Kasumi-1 (cell line): ENCODE measurements at places on chromosomes 6 and 20.

GRCh38 chr6:37056439-37057127 is 51.1 kb downstream of the FGD2 start:
- DNase-seq: no peak

GRCh38 chr6:118408863-118409262 is 139.2 kb upstream of the PLN start:
- DNase-seq: no peak

DNA sequence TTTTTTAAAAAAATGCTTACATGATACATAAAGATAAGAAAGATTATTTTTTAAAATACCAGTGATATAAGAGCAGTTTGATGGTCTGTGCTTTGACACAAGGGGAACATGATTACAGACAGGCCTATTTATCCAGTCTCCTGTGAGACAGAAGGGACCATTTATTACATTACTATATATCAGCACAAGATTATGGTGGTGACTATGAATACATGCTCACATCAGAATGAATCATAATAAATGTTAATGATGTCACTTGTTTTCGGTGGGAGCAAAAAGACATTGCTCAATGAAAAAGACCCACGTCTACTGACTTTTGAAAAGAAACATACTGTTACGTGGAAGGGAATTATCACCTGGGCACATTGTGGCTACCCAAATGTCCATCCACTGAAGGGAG is 455.1 kb downstream of the CDC5L start:
- DNase-seq: no peak

DNA sequence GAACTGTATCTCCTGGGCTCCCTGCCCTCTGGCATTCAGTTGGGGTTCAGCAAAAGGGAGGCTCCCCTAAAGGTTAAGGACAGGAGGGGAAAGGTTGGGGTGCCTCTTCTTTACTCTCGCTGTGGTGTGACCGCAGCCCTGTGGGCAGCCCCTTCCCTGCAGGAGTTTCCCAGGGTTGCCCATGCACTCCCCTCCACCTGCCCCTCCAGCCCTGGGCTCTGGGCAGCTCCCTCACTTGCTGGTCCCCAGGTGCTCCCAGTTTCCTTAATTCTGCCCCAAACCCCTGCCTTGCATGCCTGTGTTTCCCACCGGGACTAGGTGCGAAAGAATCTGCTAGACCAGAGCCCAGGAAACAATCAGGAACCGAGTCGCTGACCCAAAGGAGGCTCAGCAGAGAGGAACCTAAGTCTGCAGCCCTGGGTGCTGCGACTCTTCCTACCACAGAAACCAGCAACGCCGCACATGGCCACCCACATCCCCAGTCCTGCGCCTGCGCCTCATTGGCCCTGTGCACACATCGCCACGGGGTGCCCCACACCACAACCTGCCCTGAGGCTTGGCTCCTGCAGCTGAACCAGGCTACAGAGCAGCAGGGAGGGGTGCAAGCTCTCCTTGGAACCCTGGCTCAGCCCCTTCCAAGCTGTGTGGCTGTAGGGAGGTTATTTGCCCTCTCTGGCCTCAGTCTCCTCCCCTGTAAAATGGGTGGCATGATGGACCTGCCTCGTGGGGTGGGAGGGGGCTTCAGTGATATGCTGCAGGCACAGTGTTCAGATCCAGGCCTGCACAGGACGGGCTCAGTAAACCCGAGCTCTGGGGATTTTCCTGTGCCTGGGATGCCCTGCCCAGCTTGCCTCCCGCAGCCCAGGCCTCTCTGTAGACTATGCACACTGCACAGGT is 487.6 kb downstream of the PREX1 start:
- DNase-seq: no peak

DNA sequence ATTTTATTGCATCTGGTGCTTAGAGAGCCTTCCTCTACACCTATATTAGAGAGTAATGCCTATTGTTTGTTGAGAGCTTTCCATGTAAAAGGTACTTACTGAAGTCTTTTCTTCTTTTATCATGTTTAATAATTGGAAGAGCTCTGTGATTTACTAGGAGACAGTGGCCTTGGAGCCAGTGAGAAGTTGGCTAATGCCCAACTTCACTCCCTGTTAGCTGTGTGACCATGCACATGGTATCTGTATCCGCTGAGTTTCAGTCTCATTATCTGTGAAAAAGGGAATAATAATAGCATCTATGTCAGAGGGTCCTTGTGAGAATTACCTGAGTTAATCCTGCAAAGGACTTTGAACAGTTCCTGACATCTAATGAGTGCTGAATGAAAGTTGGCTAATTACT is 105.0 kb downstream of the CD109 start:
- DNase-seq: no peak

- DNase-seq: no peak
These were observed 136.1 kb upstream of the THEMIS start for GRCh38 chr6:128036808-128037570.

DNA sequence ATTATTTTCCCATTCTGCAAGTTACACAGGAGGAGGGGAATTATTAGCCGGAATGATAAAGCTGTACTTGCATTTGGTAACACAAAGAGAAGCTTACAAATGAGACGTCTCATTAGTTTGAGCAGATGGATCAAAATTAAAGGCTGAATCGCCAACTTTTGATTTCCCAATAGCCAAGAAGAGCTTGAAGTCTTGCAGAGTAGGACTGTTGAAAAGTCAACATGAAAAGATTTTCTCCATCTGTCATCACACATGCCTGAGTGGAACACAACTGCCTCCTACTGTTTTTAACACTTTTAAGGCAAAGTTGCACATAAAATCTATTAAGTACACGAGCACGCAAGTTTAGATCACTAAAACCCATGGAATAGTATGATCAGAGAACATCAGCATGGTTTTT is 176.2 kb downstream of the ASCC3 start:
- no peak for DNase-seq

DNA sequence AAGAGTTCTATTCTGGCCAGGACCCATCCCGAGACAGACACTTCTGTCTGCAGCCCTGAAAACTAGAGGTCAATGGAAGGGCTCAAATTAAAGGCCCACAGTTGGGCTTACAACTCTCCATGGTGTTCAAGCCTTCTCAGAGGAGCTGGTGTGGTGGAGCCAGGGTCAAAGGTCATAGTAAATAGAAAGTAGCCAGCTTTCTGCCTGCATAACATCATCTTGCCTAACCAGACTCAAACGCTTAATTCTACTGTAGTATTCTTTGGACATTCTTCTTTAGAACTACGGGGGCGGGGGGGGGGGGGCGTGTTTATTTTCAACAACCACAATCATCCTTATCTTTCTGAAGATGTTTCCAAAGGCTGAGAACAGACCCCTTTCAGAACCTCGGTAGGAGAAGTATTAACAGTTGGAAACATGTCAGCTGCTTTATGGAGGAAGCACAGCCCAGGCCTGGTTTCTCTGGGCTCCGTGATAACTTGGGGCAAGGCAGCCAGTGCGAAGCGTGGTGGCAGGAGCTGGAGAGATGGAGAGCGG is 1.5 kb upstream of the RREB1 start:
- DNase-seq: no peak

DNA sequence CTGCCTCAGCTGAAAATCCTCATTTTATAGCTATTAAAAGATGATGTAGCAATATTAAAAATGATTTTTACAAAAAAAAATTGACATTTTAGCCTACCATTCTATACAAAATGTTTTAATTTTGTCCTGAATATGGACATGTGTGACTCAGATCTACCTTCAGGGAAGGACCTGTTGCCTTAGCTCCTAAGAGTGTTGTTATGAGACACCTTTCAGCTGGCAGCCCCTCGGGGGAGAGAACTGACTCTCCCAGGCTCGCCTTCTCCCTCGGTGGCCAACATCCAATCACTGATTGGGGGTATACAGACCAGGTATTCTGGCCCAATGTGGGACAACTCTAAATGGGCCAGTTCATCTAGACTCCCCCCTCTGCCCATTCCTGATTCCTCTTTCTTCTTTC is 32.5 kb upstream of the MRAP2 start:
- no peak for DNase-seq

DNA sequence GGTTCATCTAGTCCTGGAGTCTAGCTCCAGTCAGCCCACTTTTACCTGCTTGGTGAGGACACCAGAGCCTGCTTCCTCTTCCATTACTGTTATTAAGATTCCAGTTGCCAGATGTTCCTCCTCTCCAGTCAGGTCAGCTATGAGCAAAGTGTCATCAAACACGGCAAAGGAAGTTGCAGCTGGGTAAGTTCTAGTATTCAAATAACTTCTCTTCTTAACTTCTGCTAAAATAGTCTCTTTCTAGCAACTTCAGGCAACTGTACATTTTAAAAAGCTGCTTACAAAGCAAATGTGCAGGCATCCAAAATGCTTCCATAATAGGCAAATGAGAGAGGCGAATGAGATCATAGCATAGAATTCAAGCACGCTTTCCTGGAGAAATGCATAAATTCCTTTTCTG is 18.4 kb upstream of the MRPS18A start:
- peak; percentile 90 for DNase-seq

- DNase-seq: no peak
These were observed 57.4 kb downstream of the DTD1 start for GRCh38 chr20:18645196-18645745.

- no peak for DNase-seq
These were observed 2.4 kb upstream of the EFHC1 start for GRCh38 chr6:52417675-52418111.

- no peak for DNase-seq
These were observed 6.6 kb upstream of the ULBP2 start for GRCh38 chr6:149935246-149935645.

DNA sequence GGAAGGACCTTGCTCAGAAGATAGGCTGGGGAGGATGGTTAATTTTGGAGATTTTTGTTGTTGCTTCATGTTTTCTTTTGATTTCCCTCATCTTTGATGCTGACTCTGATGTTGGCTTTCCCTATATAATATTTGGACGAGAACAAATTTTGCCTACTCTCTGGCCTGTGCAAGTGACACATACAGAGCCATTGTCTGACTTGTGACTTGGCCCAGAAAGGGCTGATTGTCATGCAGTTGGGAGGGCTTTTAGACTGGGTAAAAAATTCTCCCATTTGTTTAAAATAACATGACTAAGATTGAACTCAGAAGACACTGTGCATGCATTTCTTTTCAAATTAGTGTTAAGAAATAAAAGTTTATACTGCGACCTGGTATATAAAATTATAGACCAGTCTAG is 98.6 kb upstream of the SUPT3H start:
- no peak for DNase-seq

GRCh38 chr20:61570646-61571195 is 318.7 kb downstream of the CDH4 start:
- DNase-seq: no peak

GRCh38 chr6:24140591-24140990 is 14.6 kb downstream of the NRSN1 start:
- no peak for DNase-seq

GRCh38 chr20:24980291-24981053 is 12.1 kb downstream of the APMAP start:
- DNase-seq: no peak

- DNase-seq: no peak
These were observed 152.8 kb downstream of the GRM4 start for GRCh38 chr6:33993091-33993490.

DNA sequence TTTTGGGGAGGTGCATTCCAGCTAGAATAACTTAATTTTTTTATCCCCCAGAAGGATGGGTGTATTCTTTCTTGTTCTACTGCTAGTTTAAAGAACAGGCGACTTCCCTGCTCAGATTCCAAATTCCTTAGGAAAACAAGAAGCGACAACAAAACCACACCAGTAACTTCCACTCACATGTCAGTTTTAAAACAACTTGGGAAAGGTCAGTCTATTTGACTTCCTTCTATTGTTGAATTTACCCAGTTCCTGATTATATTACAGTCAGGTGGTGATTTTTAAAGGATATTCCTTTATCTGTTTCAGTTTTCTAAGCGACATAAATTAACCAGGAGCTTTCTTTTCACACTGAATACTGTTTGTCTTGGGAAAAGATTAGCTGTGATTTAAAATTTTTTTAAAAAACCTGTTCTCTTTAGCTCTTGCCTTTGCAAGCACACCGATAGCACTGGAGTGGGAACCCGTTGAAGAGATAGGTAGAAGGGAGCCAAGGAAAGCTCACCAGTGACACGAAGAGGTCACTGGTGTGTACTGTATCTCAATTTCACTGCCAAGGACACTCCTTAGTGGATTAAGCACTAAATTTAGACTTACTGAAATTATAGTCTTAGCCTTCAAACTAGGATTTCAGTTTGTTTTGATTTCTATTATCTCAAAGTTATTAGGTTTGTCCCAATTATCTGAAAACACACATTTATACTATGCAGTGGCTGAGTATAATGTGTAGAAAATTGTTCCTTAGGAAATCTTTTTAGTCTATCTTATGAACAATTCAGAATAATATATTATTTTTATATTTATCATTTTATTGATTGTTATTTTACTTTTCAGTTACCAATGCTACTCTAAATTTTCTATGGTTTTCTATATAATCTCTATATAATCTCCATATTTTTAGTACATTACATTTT is 22.3 kb downstream of the MARCKS start:
- DNase-seq: peak; percentile 82
